ENCODE measurements at places on chromosomes 13 and 19.

DNA sequence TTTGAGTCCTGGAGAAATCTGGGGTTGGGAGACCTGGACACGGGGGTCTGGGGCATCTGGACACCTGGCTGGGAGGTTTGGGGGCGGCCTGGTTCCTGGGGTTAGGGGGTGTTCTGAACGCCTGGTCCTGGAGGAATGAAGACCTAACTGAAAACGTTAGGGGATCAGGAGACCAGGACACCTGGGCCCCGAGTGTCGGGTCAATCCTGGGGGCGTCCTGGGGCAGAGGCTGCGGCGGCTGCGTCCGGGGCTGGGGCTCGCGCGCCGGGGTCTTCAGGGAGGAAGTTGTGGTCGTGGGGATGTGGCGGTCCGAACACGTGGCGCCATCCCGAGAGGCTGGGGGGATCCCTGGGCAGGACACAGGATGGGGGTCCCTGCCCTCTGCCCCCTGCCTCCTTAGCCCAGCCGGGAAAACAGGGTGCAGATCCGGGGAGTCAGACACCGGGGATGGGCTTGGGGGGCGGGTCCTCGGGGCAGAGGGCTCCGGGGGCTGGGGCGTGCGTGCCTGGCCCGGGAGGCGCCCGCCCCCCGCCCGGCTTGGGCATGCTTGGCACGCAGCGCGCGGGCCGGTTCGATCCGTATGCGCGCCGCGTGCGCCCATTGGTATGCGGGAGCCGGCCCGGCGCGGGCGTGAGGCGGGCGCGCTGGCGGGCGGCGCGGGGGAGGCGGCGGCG is 632 bp downstream of the NPAS1 start:
- no peak for DNase-seq

DNA sequence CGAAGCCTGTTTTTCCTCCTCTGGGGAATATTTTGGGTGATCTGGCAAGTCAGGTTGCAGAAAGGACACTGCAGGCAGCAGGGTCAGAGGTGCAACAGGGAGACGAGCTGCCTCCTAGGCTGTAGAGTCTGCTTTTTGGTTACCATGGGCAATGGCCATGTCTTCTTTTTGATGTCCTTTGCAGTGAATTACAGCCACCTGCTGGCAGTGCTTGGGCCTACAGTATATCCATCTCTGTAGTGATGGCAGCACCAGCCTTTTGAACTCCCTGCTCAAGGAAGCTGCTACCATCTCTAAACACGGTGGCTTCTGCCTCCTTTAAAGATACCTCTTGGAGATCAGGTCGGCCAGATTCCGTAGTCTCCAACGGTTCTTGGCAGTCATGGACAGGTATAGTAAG is 73.9 kb downstream of the WTIP start:
- DNase-seq, result no peak

DNA sequence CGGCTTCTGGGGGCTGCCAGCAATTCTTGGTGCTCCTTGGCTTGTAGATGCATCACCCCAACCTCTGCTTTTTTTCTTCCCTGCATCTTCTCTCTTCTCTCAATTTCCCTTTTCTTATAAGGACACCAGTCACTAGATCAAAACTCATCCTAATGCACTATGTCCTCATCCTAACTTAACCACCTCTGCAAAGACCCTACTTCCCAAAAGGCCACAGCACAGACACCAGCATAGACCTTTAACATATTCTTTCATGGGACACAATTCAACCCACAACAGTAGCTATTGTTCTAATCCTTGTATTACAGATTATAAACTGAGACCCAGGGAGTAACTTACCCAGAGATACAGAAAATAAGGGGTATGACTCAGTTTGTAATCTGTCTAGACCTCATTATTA is 47.0 kb downstream of the RUBCNL start:
- DNase-seq, result no peak

DNA sequence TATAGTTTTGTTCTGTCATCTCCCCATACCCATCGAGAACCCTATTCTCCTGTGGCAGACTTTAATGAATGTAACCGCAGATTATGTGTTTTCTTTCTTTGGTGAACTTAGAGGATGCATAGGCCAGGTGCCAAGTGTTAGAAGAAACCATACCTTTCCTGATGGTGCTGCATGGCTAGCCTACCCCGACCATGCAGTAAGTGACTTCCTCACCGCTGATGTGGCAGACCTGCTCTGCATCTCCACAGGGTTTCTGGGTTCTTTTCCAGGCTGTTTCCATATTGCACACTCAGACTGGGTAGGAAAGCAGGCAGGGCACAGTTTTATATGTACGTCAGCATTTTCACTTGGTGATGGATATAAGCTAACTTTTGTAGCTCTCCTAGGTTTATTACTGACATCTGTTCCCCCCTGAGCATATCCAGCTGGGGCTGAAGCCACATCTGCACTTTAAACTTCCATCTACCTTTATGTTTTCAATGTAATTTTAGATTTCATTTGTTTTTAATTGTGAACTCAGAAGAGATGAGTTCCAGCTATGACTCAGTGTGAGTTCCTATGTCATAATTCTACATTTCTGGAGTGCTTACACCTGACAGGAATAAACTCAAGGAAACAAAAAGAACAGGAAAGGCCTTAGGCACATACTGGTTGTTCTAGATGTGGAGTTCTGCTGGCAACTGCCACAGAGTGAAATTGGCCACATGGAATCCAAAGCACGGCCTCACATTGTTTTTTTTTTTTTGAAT is 42.3 kb downstream of the LRCH1 start:
- DNase-seq, result no peak

DNA sequence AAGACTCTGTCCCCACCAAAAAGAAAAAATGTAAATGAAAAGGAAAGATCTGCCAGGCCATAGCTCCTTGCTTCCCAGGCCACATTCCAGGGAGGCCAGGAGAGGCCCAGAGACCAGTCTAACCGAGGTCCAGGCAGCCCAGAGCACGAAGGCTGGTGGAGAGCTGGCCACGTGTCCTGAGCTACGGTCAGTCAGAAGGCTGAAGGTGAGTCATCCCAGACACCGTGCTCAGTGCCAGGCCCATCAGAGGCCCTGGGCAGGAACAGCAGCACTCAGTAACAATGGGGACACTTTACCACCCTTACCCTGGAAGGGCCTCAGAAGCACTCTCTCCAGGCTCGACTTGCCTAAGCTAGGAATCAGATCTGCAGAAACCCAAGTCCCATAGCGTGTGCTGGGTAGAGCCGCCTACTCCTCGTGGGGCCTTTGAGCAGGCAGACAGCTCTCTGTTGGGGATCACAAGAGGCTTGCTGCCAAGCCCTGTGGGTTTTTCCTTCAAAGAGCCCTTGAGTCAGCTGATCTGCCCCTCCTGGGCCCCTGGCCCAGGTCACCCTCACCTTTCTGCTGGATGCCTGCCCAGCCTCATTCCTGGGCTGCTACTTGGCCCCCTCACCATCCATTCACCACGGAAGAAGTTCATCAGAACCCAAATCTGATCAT is 11.6 kb upstream of the DNMT1 start:
- DNase-seq, result no peak

- DNase-seq, result no peak
These were observed 260.9 kb downstream of the COG6 start for GRCh38 chr13:39916330-39916729.

DNA sequence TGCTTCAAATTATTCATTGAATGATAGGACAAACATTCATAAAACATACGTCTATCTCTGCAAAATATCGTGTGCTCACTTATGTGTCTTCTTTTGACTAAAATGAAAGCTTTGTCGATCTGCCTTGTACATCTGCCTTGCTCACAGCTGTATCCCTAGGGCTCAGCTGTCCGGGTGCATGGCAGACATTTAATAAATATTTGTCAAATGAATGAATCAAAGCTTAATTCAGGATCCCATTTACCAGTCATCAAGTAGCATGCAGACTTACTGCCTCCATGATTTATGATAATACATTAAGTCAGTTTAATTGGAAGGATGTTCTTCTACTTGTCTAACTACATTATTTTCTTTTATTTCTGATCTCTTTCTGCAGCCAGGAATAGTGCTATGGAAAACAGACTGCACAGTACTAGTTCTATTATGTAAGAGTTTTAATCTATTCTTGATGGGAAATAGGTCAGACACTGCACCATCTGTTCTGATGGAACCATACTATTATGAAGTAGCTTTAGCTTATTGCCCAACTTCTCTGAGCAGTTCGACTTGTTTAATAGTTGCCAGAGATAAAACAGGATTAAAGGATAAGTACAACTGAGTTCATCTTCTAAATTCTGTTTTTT is 13.2 kb downstream of the SLC46A3 start:
- no peak for DNase-seq

DNA sequence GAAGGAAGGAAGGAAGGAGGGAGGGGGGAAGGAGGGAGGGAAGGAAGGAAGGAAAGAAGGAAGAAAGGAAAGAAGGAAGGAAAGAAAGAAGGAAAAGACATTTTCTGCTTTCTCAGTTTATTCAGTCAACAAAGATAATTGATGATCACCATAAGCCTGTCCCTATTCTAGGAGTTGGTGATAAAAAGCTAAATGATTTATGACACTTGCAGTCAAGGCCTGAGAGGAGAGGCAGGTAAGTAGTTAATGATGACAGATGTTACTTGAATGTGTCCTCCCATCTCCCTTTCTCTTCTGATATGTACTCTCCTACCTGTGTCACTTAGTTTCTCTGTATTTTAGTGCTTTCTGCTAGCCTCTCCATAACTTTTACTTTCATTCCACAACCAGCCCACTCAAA is 141.3 kb downstream of the SLITRK6 start:
- DNase-seq, result no peak
